ENCODE measurements at places on chromosomes 6 and 20.

DNA sequence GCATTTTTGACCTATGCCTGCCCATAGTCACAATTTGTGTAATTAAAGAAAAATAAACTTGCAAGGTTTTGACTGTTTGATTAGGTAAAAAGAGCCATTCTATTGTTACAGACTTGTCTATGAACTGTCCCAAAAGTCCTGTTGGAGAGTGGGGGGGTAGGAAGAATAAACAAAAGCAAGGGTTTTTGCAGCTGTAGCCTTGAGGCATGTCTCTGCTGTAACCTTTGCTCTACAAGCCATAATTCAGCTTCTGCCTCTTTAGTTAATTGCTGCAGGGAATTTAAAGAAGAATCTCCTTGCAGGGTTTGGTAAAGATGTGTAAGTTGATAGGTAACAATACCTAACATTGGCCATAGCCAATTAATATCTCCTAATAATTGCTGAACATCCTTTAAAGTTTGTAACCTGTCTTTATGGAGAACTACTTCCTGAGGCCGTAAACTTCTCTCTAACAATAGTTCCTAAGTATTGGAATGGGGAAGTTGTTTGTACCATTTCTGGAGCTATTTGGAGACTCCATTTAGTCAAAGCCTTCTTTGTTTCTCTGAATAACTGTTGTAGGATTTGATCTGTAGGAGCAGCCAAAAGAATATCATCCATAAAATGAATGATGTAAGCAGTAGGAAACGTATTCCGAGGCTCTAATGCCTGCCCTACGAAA is 7.9 kb upstream of the ABHD12 start:
- DNase-seq, result no peak

DNA sequence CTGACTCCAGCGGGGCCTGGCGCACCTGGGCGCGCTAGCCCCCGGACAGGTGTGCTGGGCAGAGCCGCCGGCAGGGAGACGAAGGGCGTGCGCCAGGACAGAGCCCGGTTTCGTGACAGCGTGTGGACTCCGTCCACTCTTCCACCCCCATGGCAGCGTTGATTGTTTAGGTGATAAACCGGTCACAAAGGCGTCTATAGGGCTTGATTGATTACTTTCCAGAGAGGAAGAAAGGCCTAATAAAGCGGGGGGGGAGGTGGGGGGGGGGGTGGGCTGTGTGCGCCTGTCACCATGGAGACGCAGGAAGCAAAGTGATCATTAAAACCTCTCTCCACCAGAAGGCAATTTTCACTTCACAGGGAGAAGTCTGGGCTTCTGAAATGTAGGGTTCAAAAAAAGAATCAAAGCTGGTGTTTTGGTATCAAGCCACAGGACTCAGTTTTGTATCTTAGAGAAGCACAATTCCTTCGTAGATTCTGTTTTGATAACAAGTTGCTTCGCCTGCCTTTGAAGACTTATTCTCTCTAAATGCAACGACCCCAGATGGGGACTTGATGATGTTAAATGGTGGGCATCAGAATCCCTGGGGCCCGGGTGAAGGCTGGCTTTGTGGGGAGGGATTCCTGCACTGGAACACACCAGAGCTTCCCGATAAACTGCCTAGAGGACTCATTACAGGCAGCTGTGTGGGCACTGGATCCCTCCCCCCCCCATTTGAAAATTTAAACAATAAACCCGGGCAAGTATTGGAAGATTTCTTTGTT is 1.4 kb downstream of the PHACTR3 start:
- DNase-seq, result no peak

GRCh38 chr6:154709621-154710020 is 23.6 kb upstream of the SCAF8 start:
- DNase-seq, result no peak

GRCh38 chr20:48722002-48722731 is 105.6 kb downstream of the PREX1 start:
- DNase-seq, result no peak

Data from H9 (cell line).